Adipocyte (in vitro differentiated cells): ENCODE measurements at places on chromosomes 1 and 21.

GRCh38 chr21:45309069-45309986, 21.6 kb upstream of the POFUT2 start:
- DNase-seq, result peak; percentile 59

GRCh38 chr1:103211073-103211472, 102.8 kb upstream of the COL11A1 start:
- DNase-seq, result peak; percentile 61

DNA sequence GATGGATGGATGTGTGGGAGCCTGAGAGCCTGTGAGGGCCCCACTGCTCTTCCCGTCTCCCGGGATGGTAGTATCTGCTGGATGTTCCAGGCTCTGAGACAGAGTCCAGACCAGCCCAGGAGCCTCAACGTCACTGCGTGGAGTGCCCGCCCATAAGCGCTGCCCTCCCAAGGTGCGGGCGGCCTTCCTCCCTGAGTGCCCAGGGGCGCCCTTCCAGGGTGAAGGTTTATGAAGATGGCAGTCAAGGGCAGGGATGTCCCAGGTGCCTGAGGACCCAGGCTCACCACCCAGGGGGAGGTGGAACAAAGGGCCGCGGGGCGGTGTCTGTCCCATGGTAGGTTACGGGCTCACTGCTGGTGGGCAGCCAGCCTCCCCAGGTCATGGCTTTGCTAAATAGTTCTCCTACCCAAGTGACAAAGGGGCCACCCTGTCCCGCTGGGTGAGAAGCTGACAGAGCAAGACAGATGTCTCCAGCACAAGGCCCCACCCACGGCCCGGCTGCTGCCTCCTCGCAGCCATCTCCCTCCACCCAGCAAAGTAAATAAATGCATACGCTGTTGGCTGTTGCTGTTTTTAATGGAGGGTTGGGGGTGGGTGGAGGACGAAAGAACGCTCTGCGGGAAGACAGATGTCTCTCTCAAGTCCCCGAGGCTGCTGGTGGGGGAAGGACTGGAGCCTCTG, 9.0 kb upstream of the GPR153 start:
- DNase-seq, result no peak

DNA sequence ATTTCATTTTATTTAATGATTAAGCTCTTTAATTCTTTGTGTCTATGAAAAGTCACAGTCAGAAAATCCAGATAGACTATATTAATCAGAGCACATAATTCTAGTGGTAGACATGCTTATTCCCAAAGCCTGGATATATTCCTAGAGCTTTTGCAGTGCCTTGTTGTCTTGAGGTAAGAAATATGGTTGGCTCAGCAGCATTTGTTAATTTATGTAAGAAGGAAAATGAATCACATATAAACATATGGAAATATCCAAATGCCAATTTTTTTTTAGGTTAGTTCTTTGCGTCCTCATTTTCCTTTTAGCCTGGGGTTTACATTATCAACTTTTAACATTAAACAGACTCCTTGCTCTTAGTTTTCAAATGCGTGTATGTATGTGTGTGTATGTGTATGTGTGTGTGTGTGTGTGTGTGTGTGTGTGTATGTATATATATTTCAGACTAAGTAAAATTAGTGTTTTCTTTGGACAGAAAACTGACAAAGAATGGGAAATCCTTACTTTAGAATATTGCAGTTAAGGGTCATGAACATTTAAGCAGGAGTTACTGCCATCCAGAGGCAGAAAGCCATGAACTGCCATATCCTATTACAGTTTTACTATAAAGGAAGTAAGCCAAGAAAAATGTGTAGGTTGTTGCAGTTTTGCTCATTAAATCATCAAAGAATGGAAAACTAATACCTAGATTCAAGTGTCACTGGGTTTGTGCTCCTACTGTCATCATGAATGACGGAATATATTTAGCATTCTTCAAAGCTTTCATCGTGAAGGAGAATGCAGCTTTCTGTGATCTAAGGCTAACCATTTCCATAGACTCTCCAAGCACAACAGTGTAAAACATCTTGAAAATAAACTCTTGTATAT, 477.1 kb upstream of the NR5A2 start:
- peak; percentile 74 for DNase-seq

DNA sequence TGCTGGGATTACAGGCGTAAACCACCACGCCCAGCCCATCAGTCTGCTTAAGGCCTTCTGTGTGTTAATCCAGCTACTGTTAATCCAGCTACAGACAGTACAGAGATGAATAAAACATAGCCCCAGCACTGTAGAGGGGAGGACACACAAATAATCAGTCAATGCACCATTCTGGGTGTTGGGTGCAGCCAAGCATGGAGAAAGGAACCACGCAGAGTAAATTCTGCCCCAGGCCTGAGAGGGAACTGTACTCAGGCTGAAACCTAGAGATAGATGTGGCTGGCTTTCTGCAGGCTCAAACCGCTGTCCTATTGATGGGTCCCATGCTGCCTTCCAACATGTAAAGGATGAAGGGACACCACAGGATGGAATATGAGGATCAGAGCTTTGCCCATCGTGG, 136.8 kb upstream of the IGSF21 start:
- DNase-seq, result no peak

GRCh38 chr1:68121536-68121935, 71.1 kb upstream of the DIRAS3 start:
- peak; percentile 47 for DNase-seq

DNA sequence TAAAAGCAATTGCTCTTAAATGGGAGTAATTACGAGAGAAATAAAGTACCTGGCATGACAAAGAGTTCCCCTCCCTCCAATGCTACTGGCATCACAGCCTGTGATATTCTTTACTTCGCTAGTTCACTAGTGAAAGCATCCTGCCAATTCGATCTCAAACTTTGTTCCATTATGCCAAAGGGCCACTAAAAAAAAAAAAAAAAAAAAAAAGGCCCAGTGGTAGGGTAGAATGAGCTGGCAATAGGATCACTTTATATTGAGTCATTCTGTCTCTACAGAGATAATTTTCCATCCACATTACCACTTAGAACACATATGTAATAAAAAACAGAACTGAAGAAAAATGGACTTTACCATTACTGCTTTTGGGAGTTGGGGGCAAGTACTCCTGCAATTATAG, 11.2 kb downstream of the PUM1 start:
- peak; percentile 39 for DNase-seq
